ENCODE measurements at places on chromosomes 2 and 18.
A peak's percentile ranks its signal among the peaks of the same experiment; 100 is the strongest.

DNA sequence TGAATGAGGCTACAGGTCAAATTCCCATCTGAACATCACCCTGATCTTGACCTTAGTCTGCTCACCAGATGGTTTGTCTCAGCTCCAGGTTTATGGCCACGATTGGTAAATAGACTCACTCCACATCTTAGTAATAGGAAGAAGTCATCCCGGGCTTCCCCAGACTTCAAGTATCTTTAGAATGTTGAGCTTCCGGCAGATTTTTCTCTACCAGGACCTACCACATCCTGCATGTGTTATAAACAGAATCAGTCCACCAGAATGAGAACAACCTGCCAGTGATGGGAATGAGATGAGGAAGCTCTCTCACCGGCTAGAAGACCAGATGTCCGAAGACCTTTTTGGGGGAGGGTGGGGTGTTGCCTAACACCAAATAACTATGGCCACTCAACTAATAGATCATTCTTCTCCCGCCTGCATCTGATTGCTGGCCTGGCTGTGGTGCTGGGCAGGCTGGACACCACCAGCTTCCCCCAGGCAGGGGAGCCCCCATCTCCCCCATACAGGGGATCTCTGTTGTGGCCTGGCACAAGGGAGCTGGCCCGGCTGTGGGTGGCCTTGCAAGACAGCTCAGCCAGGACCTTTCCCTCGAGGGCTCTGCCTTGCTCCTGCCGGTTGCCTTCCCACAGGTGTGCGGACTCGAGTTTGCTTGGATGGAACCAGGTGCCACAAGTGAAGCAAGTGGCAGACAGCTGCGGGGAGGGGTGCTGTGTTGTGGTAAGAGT lies 88.5 kb downstream of the SH3RF3 start:
- no peak for DNase-seq

DNA sequence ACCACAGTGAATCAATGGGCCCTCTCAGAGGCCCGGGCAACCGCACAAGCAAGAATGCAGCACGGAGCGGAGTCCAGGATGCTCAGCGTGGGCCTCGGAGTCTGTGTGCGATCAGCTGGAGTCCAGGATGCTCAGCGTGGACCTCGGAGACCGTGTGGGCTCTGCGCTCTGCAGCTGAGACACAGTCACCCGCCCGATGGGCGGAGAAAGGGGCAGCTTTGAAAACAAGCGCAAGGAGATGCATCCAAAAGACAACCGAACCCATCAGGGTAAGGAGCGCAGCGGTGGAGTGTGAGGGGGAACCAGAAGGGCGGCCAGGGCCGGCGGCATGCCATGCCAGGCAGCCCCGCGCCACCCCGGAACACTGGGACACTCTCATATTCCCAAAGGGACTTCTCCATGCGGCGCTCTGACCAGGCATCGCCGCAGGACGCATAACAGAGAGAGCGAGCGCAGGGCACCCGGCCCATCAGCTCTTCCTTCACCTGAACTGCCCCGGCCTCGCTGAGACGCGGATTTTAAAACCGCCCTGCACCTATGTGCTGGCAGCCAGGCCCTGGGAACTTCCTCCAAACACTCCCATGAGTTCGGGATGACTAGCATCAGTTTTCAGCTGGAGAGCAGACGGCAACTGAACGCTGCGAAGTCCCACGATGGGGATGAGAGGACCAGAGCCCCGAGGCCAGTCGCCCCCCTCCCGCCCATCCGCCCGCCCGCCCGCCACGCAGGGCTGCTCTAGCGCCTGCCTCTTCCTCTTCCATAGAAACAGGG lies 44.7 kb downstream of the MC5R start:
- peak; percentile 68 for DNase-seq

DNA sequence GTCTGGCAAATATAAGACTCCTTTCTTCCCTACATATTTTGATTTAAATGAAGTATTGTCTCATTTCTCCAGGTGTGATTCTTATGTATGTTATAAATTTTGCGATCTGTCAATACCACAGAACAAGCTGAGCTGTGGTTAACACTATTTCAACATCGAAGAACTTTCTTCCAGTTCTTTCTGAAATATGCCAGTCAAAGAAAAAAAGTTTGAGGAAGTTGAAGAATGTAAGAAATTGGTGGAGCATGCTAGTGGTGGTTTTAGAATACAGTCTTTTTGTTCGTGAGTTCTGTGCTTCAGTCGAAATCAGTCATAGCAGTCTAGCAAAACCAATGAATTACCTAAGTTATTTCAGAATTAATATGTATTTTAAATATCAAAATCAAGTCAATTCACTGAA lies 8.6 kb upstream of the COBLL1 start:
- no peak for DNase-seq

GRCh38 chr2:2501454-2502200 lies 170.6 kb upstream of the MYT1L start:
- DNase-seq: no peak

DNA sequence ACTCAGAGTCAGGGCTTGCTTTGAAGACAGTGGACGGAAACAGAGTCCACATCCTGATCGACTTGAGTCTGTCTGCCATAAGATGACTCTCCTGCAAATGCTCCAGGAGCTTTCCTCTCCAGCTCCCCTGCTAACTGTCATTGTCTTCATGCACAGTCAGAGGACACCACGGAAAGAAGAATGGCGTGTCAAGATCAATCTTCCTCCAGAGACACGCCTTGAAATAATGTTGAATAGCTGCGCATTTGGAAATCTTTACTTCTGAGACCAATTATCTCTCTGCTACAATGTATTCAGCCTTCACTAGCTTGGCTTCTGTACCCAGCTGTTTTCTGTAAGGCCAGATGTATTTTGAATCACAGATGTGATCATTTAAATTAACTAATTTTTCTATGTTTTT lies 457.2 kb downstream of the CDH2 start:
- DNase-seq: no peak

GRCh38 chr2:12552092-12552491 lies 164.6 kb upstream of the TRIB2 start:
- DNase-seq: no peak

- no peak for DNase-seq
These were observed 23.9 kb upstream of the CTAGE1 start for GRCh38 chr18:22441638-22442037.

DNA sequence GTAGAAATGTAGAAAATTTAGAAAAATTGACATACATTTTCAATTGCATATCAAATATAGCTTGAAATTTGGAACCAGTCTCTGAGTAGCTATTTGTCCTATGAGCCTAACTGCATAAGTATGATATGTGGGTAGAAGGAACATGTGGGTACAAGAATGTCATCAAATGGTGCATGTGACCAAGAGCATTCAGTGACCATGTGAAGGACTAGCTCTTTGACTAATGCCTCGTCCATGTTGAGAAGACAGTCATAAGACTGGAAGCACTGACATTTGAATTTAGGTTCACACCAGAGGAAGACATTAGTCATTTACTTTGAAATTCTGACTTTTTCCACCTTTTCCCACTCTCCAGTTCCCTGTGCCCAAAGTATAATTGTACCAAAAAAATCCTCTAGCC lies 12.6 kb downstream of the MRPL44 start:
- no peak for DNase-seq

GRCh38 chr18:51716277-51716676 lies 518.8 kb upstream of the MEX3C start:
- DNase-seq: no peak

- no peak for DNase-seq
These were observed 299.3 kb upstream of the GYPC start for GRCh38 chr2:126356631-126357030.

DNA sequence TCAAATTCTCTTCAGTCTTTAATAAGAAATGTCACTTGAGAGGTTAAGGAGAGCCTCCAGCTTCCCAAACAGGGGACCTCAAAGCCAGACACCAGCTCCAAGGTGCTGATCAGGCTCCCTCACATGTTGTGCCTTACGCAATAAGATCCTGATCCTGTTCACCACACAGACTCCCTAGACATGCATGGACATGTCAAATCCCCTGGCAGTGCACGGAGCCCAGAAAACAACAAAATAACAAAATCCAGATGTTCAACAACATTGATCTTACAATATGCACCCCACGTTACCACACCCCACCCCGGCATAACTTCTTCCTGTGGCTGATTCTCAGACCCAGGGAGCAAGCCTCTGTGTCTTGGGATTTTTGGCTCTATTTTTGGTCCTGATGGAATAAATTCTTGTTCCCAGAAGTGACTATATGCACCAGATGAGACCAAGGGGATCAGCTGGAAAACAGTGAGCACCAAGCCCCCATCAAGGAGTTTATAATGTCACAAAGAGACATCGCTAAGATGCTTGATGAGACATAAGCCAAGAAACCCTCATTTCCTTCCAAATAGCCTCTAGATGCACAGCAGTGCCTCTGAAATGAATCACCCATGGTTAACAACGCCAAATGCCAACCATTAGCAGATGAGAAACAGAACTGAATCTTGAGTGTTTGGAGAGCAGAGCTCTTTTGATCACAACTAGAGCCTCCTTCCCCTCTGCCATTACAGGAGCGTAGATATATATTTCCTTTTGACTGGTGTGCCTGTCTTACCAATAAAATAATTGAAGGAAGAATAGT lies 198.2 kb downstream of the PRKCE start:
- DNase-seq: no peak

Data from cerebellum (tissue), 4 donors.